Spleen (tissue), 13 donors: ENCODE measurements at places on chromosomes 1 and 21.
A peak's percentile ranks its signal among the peaks of the same experiment; 100 is the strongest.

- DNase-seq = peak; percentile 80
These were observed at the start of gene ACOT11 for GRCh38 chr1:54547601-54548388. TSS of gene ACOT11 (plus strand) at chr1:54548228. CDS start at chr1:54548310, 82 bp downstream.

- no peak for DNase-seq
These were observed 31.6 kb downstream of the ZBTB8OS start for GRCh38 chr1:32618673-32619221.

DNA sequence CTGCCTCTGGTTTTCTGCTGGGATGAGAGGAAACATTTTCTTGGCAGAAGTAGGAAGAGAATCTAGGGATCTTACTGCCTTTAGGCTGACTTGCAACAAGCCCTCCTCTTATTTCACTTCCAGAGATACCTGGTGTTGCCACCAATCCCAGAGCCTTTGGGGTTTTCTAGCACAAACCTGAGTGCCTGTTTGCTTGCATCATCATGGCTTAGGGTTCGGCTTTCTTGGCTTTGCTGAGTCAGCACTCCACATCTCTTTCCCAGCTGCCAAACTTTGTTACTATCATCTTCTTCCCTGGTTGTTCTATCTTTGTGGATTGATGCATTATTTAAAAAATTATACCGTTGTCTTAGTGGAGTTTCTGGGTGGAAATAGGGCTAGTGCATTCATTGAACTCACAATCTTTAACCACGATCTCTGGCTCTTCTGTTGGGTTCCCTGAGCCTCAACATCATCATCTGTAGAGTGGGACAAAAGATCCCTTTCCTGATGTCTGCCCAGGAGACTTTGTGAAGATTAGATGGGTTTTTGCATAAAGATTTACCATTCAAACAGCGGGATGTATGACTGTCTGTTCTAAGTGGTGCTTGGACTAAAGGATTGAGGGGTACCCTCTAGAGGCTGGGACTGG, 76.6 kb upstream of the SELENON start:
- DNase-seq = no peak

DNA sequence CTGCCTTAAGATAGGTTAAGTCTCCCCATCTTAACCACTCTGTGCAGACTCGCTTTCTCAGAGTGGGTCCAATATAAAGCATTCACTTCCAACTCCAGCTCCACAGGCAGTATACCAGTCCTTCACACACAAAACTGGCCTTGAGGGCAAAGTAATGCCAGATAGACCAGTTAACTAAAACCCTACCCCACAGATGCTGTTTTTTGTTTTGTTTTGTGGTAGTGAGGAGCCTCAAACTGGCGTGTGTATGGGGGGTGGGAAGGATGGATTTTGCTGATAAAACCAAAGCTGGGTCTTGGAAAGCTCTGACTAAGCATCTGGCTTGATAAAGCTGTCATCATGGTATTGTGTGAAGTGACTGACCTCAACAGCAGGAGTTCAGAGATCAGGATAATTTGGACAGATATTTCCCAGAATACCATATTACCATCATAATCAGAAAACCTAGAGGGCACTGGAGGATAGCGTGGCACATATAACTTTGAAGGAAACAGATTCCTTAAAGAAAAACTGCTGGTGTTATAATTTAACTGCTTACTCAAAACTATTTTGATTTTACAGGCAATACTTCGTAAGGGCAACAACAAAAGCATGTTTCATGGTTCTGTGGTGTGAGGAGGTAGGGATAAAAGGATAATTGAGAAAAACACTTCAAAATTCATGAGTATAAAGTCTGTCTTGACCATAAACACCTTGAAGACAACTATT, 29.6 kb upstream of the CPLANE2 start:
- no peak for DNase-seq

DNA sequence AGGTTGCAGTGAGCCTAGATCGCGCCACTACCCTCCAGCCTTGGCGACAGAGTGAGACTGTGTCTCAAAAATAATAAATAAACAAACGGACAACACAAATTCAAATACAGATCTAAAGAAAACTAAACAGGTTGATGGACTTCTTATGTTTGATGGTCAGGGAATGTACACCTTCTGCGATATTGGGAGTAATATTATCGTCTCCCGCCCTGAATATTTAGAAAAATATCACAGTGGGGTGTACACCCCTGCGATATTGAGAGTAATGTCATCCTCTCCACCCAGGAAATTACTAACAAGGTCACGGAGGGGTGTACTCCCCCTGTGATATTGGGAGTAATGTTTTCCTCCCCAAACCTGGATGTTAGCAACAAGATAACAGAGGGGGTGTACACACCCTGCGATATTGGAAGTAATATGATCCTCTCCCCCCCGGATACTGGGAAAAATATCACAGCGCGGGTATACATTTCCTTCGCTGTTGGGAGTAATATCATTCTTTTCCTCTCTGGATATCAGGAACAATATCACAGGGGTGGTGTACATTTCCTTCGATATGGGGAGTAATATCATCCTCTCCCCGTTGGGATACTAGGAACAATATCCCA, 1.4 kb upstream of the CFAP298 start:
- DNase-seq = no peak

GRCh38 chr1:159084152-159084551, 7.6 kb upstream of the AIM2 start:
- DNase-seq = no peak

- DNase-seq = no peak
These were observed 158.8 kb downstream of the CLIC6 start for GRCh38 chr21:34827445-34828235.

GRCh38 chr1:221720545-221720944, 21.3 kb downstream of the DUSP10 start:
- no peak for DNase-seq

- peak; percentile 95 for DNase-seq
These were observed 8.7 kb upstream of the E2F2 start for GRCh38 chr1:23539698-23540266.

GRCh38 chr1:82377201-82377884, 576.6 kb downstream of the ADGRL2 start:
- no peak for DNase-seq

DNA sequence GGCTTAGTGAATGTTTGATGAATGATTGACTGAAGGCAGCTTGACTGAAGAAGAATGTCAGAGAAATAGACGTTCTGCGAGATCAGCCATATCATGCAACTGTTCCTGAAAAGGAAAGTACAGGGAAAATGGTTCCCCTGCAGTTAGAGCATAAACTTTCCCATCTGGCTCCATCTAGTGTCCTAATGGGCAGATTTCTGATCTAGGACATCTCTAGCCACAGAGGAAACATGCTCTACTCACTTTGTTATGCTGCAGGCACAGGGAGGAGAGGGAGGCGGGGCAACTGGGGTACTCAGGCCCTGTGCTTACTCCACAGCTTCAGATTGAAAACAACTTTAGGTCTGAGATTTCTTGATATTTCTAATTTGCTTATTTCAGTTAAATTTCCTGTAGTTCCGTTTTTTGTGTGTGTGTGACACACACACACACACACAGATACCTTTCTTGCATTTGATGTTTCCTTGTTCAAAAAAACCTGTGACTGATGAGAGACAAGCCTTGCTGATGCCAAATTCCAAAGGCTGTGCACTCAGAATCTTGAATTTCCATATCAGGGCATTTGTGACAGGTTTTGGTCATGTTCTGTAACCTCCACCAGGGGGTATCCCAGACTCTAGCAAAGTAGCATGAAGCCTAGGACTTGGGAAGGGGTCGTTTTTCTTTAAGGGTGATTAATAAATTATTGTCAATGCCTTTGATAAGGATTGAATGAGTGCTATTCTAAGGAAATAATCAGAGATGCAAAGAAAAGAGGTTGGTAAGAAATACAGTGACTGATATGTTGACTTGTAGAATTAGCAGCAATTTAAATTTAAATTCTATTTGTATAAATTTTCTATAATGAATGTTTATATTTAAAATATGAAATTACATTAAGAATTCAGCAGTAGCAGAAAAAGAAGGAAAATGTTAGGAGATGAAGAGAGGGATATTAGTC, 139.7 kb upstream of the BEND5 start:
- DNase-seq = no peak

DNA sequence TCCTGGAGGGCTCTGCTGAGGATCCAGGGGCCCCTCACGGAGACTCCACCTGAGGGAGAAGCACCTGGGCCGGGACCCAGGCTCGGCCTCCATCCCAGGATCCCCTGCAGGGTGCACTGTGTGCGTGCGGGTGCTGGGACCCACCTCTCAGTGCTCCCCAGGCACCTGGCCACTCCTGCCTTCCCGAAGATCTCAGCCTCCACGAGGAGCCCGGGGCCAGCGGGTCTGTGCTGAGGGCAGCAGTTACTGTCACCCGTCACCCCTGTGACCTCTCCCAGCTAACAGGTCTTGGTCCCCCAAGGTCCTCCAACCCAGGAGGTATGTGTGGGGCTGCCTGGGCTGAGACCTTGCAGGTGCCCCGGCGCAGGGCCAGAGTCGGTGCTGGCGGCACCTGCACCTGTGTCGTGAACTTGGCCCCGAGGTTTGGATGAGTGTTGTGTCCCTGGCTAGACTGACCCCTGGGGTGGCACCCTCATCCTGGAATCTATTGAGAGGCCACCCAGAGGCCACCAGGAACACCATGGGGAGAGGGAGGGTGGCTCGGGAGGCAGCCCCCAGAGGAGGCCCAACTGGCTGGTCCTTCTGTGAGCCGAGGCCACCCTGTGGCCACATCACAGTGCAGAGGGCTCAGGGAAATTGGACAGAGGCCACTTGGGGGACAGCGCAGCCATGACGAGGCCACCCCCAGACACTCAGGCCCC, 17.7 kb downstream of the MORN1 start:
- DNase-seq = peak; percentile 55

GRCh38 chr1:29120947-29121485, 2.7 kb downstream of the TMEM200B start:
- DNase-seq = peak; percentile 85

GRCh38 chr1:46171871-46172270, 3.0 kb upstream of the TSPAN1 start:
- DNase-seq = no peak
